ENCODE measurements at places on chromosomes 11 and 22.

- no peak for DNase-seq
Measured at GRCh38 chr22:36892292-36892691, 21.1 kb upstream of the CSF2RB start.

- no peak for DNase-seq
Measured at GRCh38 chr11:119789766-119790407, 60.9 kb upstream of the NECTIN1 start.

DNA sequence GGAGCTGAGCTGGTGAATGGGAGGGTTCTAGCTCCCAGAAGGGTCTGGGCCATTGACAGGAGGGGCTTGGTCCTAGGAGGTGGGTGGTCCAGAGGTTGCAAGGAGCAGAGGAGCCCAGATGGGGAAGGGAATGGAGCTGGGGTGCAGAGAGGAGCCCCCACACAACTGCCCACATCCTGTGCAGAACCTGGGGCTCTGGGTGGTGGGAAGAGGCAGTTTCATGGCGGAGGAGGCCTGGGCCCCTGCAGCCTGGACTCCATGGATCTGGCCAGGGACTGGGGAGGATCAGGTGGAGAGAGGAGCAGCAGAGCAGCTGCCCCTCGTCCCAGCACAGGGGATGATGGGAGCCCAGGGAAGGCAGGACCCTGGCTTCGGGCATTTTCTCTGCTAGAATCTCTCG lies 963 bp upstream of the ADORA2A start:
- no peak for DNase-seq

DNA sequence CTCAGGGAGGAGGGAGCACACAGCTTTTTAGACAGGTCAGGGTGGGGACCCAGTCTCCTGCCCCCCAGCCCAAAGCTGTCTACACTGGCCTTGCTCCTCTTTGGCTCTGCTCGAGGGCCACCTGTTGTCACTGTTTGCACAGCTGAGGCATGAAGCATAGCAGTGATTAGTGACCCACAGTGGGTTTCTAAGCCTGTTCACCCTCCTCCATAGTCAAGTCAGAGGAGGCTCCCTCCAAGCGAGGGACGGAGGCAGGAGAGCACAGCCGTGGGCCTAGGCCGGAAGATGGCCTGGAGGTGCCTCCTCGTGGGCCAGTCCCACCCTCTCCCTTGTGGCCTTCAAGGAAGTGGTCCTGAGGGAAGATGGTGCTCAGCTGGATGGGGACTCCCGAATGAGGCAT lies 241.1 kb downstream of the GRIK4 start:
- DNase-seq = no peak

- DNase-seq = no peak
Measured at GRCh38 chr11:22763166-22763565, 66.4 kb downstream of the SVIP start.

DNA sequence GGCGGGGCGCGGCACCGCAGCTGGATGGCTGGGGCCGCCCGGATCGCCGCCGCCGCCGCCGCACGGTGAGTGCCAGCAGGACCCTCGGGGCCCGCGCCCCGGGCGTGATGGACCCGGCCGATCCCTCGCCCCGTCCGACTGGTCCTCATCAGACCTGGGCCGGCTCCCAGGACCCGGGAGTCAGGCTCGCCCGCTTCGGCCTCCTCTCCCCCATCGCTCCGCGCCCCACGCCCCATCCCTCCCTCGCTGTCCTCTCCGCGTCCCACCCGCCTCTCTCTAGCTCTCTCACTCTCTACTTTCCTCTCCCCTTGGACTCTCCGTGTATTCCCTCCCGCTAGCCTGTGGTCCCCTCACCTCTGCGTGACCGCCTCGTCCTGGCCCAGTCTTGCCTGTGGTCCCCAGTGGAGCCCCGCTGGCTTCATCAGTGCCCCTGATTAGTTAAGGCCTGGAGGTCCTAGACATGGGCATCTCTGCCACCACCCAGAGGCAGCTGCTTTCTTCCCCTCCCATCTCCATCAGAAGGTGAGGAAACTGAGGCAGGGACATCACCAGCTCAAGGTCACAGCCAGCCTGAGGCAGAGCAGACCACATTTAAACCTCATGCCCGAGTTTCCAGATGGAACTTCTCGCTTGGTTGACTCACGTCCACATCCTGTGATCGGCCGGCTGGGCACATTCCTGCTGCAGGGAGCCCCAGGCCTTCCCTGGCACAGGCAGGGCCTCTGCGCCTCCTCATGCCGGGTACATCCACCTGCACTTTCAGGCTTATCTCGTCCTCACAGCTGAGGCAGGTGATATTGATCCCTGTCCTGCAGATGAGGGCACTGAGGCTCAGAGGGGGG lies 429 bp downstream of the SLC39A13 start:
- DNase-seq = no peak

- no peak for DNase-seq
Measured at GRCh38 chr22:29385748-29386147, 2.6 kb downstream of the AP1B1 start.

GRCh38 chr11:61682906-61683675 lies 2.9 kb downstream of the DAGLA start:
- DNase-seq = no peak

DNA sequence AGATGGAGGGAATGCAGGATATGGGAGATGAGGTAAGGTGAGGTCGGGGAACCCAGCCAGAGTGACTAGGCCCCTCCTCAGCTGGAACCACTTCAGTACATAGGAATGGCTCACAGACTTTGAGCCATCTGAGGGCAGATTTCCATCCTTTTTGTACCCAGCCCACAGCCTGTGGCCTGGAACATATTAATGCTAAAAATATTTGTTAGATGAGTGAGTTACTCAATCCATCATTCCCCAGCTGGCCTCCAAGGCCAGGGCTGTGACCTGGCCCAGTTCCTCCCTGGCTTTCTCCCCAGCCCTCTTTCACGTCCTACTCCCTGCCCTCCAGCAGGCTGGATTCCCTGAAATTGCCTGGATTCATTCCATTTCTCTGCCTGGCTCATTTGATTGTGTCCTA lies 57.2 kb upstream of the PRDM11 start:
- no peak for DNase-seq

GRCh38 chr11:79232346-79232745 lies 208.5 kb downstream of the TENM4 start:
- no peak for DNase-seq

DNA sequence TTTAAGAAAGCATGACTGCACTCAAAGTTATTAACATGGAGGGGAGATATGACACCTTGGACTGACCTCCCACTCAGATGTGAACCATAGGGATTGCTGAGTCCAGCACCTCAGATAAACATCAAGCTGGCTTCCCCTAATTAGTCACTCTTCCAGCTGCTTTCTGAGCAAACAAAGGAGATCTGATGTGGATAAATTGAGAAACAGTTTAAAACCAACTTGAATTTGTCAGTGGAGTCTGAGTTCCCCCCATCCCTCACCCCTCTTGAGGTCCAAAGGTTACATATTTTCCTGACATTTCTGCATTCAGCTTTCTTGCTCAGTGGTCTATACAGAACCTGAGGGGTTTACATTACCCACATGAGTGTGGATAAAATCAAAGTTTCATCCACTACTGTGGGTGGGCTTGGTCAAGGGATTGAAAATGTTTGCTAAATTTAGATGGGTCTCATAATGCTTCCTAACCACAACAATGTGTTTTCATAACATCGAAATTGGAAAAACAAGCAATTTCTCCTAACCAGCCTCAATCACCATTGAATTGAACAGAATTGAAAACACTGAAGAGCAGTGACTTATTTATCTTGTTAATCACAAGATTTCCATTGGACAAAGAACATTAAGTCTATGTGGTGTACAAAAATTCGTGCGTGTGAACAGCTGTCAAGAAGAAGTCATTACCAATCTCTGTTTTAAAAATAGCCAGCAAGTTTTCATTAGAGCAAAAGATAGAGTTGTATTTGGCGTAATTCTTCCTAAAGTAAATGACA lies 292.3 kb downstream of the METTL15 start:
- no peak for DNase-seq

DNA sequence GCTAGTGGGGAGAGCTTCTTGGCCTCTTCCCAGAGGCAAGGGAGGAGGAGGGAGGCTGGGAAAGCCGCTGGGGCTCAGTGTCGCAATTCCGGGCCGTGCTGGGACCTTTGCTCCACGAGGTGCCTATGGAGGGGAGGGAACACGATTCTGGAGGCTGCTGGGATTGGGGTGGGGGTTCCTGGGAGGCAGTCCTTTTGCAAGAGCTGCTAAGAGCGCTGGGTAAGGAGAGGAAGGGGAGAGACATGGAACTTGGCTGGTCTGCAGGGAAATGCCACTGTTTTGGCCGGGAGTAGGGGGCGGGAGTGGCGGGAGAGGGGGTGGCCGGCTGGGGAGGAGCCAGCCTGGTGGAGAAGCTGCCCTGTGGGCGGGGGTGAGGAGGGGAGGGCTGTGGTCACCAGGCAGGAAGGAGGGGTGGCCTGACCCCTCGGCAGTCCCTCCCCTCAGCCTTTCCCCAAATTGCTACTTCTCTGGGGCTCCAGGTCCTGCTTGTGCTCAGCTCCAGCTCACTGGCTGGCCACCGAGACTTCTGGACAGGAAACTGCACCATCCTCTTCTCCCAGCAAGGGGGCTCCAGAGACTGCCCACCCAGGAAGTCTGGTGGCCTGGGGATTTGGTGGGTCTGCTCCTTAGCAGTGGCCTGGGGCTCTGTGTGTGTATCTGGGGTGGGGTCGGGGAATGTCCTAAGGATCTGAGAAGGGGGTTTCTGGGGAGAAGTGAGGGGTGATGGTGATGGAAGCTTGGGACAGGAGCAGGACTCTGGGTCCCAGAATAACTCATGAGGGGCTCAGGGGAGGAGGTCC lies at the start of gene NR1H3:
Gene NR1H3 (plus strand): TSS at position 480 of the 800 bp plus-strand sequence. CDS start 1,221 bp downstream, outside the sequence.
- peak; percentile 55 for DNase-seq

- no peak for DNase-seq
Measured at GRCh38 chr11:56782167-56782847, 33.8 kb upstream of the OR9G4 start.

DNA sequence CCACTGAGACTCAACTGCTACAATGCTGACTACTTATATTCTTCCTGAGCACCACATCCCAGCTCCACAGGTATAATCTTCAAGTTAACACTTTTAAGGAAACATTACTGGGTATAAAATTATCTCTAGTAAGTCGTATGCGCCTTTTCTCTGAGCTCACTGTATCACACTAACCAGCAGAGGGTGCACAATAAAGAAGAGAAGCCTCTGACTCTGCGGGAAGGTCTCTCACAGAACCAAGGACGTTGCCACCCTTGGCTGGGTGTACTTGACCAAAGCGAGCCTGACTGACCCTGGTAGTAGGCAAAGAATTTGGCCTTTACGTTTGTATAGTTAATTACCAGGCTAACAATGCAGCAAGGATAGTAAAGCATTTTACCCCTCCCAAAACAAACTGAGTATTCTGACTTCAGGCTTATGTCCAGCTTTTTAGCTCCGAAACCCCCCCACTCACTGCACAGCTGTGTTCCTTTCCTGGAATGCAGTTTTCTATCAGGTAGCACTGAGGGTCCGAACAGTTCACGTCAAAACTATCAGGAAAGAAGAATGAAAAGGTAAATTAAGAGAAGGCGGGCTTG lies at the start of gene BTBD18:
Gene BTBD18 (minus strand): TSS at position 144 of the 578 bp plus-strand sequence. CDS start 631 bp downstream, outside the sequence.
- no peak for DNase-seq

GRCh38 chr22:19108807-19109197 lies 13.4 kb downstream of the DGCR2 start:
- DNase-seq = no peak

- no peak for DNase-seq
Measured at GRCh38 chr11:133745791-133746190, 99.5 kb downstream of the SPATA19 start.

DNA sequence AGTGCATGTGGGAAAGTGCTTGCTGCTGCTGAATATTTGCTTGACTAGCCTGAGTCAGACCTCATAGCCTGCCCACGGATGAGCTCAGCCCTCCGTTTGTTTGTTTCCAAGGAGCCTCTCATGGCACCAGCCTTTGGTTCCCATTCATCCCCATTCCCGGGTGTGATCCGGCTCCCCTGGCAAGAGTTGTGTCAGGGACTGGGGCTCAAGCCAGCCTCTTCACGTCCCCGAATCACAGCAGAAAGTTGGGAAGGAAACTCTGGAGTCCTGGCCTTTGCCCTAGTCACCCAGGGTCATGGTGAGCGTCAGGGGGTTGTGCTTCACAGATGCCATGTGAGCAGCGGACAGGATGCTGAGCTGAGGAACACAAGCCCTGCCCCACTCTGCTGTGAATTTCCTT lies 13.8 kb downstream of the SEC14L3 start:
- peak; percentile 21 for DNase-seq
